ENCODE measurements at places on chromosomes 12 and 14. TPM values are rescaled to one million over a fixed set of nuclear protein-coding genes. Genes with fewer than 3 reads are reported as not detected.

P2RX2 gene
- not detected for total RNA-seq

TAS2R42 gene
- not detected for total RNA-seq

DHRS1 gene
- 7.4 TPM for total RNA-seq

CLEC6A gene
- not detected for total RNA-seq

STYK1 gene
- total RNA-seq, result 3.9 TPM
